Natural killer cell (primary cell): ENCODE measurements at places on chromosomes 6 and 20. TPM values are rescaled to one million over a fixed set of nuclear protein-coding genes. Genes with fewer than 3 reads are reported as not detected.

DNA sequence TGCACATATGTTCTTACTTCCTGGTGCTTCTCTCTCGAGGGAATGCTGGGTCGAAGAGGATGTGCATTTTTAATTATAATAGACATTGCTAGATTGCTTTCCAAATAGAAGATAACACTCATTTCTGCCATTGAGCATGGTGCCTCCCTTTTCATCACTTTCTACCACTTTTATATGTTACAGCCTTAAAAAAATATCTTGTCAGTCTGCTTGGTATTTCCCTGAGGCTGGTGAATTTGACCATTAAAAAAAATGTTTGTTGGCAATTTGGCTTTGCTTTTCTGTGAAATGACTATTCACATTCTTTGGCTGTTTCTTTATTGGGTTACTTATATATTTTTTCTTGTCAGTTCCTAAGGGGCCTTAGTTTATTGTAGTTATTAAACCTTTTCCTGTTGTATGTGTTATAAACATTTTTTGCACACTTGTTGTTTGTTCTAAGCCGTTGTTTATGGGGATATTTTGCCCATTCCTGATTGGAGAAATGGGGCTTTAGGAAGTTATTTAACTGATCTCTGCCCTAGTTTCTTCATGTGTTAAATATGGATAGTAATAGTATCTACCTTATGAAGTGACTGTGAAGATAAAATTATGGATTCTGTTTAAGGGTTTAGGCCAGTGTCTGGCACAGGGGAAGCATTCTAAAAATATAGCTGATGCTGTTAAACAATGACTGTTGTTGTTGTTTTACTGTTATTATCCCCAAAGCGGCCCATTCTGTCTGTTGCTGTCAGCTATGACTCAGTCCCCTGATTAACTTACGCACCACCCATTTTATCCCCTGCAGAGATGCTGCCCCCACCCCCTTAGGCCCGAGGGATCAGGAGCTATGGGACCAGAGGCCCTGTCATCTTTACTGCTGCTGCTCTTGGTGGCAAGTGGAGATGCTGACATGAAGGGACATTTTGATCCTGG lies 3.8 kb downstream of the DDR1 start:
- no peaks in the 10 kb centered on the region for H3K36me3 ChIP-seq
- peaks cover 16% of the 10 kb centered on the region for H3K4me1 ChIP-seq

- H3K4me1 ChIP-seq: no peaks in the 10 kb centered on the region
- no peak for DNase-seq
- no peaks in the 10 kb centered on the region for H3K36me3 ChIP-seq
- no peaks in the 10 kb centered on the region for H3K27me3 ChIP-seq
- no peak overlapping the region for H3K4me3 ChIP-seq
- no peak overlapping the region for H3K27ac ChIP-seq
Measured at GRCh38 chr6:43742931-43743632, 26.9 kb upstream of the VEGFA start.

- H3K4me1 ChIP-seq: peaks cover 14% of the 10 kb centered on the region
- no peaks in the 10 kb centered on the region for H3K27me3 ChIP-seq
- no peaks in the 10 kb centered on the region for H3K36me3 ChIP-seq
- no peak for DNase-seq
- H3K27ac ChIP-seq: peak overlapping the region; percentile 82
Measured at GRCh38 chr20:62181808-62182207, 1.0 kb upstream of the MTG2 start.

- H3K36me3 ChIP-seq: peaks cover 24% of the 10 kb centered on the region
- peaks cover 26% of the 10 kb centered on the region for H3K4me1 ChIP-seq
- H3K27me3 ChIP-seq: no peaks in the 10 kb centered on the region
- H3K4me3 ChIP-seq: no peak overlapping the region
- no peak overlapping the region for H3K27ac ChIP-seq
Measured at GRCh38 chr6:25025248-25025918, 89.6 kb upstream of the RIPOR2 start.

DNA sequence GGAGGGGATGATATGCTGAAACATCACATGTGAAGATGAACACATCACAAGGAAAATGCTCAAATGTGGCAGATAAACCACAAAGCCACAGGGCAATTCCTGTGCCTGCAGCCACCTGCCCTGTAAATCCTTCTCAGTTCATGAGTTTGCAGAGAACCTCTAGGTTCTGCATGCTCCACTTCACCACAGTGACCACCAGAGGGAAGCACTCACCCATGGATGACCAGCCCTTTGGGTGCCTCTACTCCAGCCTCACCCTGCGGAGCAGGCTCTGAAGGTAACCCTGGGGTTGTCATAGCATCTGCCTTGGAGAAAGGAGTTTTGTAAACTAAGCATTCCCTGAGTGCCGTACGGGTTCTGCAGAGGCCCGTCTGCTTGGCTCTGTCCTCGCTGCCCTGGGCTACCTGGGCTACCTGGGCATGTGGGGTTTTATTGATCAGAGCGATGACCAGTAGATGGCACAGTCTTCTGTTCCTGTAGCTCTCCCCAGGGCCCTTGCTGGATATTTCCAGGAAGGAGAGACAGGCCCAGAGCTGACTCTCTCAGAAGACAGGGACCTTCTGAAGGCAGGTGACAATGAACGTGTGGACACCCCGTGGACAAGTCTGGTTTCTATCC lies 31.7 kb upstream of the CST1 start:
- DNase-seq: no peak
- no peaks in the 10 kb centered on the region for H3K27me3 ChIP-seq
- no peaks in the 10 kb centered on the region for H3K36me3 ChIP-seq
- no peaks in the 10 kb centered on the region for H3K4me1 ChIP-seq
- H3K4me3 ChIP-seq: no peak overlapping the region

- DNase-seq: no peak
- H3K4me3 ChIP-seq: no peak overlapping the region
- H3K36me3 ChIP-seq: no peaks in the 10 kb centered on the region
- H3K4me1 ChIP-seq: no peaks in the 10 kb centered on the region
- H3K27ac ChIP-seq: peak overlapping the region; percentile 70
- no peaks in the 10 kb centered on the region for H3K27me3 ChIP-seq
Measured at GRCh38 chr6:140101818-140102217, 727.4 kb upstream of the CITED2 start.

DNA sequence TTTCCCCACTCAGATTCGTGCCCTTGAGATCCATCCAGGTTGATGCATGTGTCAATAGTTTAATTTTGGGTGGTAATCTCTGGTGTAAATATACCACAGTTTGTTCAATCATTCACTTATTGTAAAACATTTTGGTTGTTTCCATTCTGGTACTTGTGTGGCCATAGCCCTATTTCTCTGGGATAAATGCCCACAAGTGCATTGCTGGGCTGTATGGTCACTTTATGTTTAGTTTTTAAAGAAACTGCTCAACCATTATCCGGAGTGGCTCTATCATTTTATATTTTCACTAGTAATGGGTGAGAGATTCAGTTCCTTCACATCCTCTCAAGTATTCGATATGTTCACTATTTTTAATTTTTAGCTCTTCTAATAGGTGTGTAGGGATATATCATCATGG lies 60.7 kb upstream of the RNF24 start:
- H3K27ac ChIP-seq: no peak overlapping the region
- DNase-seq: no peak

DNA sequence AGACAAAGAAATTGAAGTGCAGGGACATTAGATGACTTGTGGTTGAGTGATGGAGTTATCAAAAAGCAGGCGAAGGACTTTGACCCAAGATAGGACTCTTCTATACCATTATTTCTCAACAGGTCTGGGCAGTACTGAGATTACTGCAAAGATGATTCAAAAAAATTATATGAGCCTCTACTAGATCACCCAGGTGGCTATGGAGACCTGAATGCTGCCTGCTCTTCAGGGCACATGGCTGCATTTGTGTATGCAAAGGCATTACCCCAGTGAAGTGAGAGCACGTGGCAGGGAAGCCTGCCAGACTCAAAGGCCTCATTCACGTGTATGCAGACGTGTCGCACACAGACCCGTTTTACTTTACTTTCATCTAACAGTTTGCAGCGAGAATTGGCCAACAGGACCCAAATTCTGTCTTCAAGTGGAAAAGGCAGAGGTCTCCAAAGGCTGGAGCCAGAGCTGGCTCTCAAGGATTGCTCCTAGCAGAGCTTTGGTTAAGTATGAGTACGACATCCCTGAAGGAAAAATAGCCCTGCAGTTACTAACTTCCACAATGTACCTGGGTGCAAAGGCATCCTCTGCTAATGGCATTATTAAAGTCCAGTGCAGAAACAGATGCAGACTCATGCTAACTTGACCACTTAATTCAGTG lies 113.8 kb upstream of the ARMC2 start:
- H3K27ac ChIP-seq: no peak overlapping the region
- H3K27me3 ChIP-seq: no peaks in the 10 kb centered on the region
- no peak for DNase-seq
- H3K36me3 ChIP-seq: no peaks in the 10 kb centered on the region
- H3K4me3 ChIP-seq: no peak overlapping the region
- no peaks in the 10 kb centered on the region for H3K4me1 ChIP-seq

GRCh38 chr6:82025271-82025670 lies 222.3 kb downstream of the IBTK start:
- DNase-seq: no peak
- no peaks in the 10 kb centered on the region for H3K27me3 ChIP-seq
- no peaks in the 10 kb centered on the region for H3K36me3 ChIP-seq

DNA sequence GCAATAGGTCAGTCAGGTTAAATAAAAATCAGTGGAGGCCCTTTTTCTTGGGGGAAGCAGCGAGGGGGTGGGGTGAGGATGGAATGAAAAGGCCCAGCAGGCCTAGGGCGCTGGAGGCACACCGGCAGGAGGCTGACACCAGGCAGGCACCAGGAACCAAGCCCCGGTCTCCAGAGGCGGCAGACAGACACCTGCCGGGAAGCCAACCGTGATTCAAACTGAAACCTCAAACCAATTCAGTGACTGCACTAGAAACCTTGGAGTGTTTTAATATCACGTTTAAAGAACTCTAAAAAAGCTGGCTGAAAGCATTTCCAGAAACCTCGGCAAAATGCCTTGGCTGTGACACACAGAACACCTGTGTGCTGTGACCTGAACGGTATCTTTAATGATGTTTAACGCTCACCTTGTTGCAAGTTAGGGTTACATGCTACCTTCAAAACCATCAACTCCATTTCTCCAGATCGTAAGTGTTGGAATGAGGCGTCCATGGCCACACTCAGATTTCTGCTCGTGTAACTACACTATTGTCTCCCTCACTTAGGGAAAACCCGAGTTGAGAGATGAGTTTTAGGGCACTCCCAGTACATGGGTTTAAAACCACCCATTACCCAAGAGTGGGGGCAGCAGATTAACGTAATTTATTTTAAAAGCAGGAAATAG lies 27.2 kb downstream of the DIDO1 start:
- H3K4me1 ChIP-seq: peaks cover 13% of the 10 kb centered on the region
- H3K27me3 ChIP-seq: no peaks in the 10 kb centered on the region
- peak; percentile 40 for DNase-seq
- no peak overlapping the region for H3K4me3 ChIP-seq
- H3K27ac ChIP-seq: no peak overlapping the region

GRCh38 chr6:146915671-146916127 lies 288.5 kb upstream of the STXBP5 start:
- no peaks in the 10 kb centered on the region for H3K27me3 ChIP-seq
- H3K36me3 ChIP-seq: no peaks in the 10 kb centered on the region

DNA sequence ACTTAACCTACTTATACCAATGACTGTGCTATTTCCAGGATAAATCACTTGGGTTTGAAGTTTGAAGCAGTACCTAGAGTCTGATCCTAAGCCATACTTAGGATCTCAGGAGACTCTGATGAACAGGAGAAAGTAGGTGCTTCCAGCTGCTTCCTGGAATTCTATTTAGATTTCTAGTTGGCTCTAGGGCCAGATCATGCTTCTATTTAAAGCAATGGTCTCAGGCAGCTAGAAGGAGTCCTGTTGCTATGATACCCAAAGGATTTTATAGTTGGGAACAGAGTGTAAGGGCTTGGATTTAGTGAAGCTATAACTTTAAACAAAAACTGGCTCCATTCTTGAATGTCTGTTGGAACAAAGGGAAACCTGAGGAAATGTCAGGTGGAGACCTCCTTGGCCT lies 52.4 kb upstream of the TINAG start:
- DNase-seq: no peak
- no peaks in the 10 kb centered on the region for H3K36me3 ChIP-seq
- no peak overlapping the region for H3K4me3 ChIP-seq
- H3K27ac ChIP-seq: no peak overlapping the region

DNA sequence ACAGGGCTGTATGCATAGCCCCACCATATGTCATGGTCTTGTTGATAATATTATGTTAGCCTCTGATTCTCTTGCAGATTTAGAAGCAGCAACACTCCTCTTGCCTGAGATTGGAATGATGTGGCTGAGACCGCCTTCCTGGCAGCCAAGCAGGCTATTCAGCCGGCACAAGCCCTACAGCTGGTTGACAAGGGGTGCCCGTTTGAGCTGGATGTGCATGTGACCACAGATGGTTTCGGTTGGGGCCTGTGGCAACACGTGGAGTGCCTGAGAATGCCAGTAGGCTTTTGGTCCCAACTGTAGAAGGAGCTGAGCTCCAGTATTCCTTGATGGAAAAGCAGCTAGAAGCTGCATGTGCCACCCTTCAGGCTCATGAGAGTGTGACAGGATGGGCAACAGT lies 303.6 kb upstream of the POU3F2 start:
- no peaks in the 10 kb centered on the region for H3K36me3 ChIP-seq
- H3K4me1 ChIP-seq: no peaks in the 10 kb centered on the region
- H3K27me3 ChIP-seq: no peaks in the 10 kb centered on the region
- H3K4me3 ChIP-seq: no peak overlapping the region

- no peaks in the 10 kb centered on the region for H3K36me3 ChIP-seq
- H3K27ac ChIP-seq: no peak overlapping the region
- H3K4me1 ChIP-seq: peaks cover 11% of the 10 kb centered on the region
- DNase-seq: no peak
- H3K4me3 ChIP-seq: no peak overlapping the region
- no peaks in the 10 kb centered on the region for H3K27me3 ChIP-seq
Measured at GRCh38 chr20:3747471-3747870, 15.0 kb downstream of the HSPA12B start.

DNA sequence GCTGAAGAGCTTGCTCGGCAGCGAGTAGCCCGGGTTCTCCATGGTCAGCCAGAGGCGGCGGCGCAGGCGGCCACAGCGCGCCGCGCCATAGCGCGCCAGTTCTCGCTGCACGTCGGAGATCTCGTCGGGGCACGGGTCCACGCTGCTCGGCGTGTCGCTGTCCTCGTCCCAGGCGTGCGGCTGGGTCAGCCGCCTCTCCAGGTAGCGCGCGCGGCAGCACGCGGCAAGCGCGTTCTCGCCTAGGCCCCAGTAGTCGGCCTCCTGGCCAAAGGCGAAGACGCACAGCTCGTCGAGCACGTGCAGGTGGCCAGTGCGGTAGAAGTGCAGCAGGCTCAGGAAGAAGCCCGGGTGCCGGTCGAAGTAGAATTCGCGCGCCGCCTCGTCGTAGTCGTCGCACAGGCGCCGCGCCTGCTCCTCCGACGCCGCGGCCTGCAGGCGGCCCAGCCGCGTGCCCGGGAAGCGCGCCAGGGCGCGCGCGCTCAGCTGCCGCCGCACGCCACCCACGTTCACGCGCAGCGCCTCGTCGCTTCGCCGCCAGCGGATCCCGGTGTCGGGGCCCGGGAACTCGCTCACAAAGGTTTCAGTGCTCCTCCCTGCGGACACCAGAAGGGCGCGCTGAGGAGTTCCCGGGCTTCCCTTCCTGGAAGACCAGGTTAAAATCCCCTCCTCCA lies 2.7 kb downstream of the KCNS1 start:
- no peaks in the 10 kb centered on the region for H3K36me3 ChIP-seq
- peaks cover 4% of the 10 kb centered on the region for H3K4me1 ChIP-seq

Gene CTAGE9
- total RNA-seq: 0.21 TPM

Gene BCAS4
- total RNA-seq: 13.5 TPM

Gene RBM39
- 1,555 TPM for total RNA-seq

Gene LY6G6F
- total RNA-seq: 0.97 TPM

Gene RAB44
- 0.70 TPM for total RNA-seq

Gene MYB
- 3.5 TPM for total RNA-seq

Gene ARHGAP40
- total RNA-seq: not detected

Gene PSORS1C2
- total RNA-seq: not detected

Gene C20orf144
- total RNA-seq: 0.33 TPM

Gene MLN
- total RNA-seq: not detected

Gene SLC32A1
- not detected for total RNA-seq
